Endothelial cell (in vitro differentiated cells): ENCODE measurements at places on chromosomes 5 and 9.
A peak's percentile ranks its signal among the peaks of the same experiment; 100 is the strongest.

GRCh38 chr5:87588316-87588715, 175.6 kb upstream of the CCNH start:
- no peak overlapping the region for H3K4me3 ChIP-seq
- H3K27ac ChIP-seq, result peak overlapping the region; percentile 77
- DNase-seq, result no peak

- no peak for DNase-seq
- peaks cover 7% of the 10 kb centered on the region for H3K27me3 ChIP-seq
- no peak overlapping the region for H3K27ac ChIP-seq
- H3K36me3 ChIP-seq, result peaks cover 4% of the 10 kb centered on the region
Measured at GRCh38 chr9:77843076-77843870, 188.3 kb downstream of the GNAQ start.

DNA sequence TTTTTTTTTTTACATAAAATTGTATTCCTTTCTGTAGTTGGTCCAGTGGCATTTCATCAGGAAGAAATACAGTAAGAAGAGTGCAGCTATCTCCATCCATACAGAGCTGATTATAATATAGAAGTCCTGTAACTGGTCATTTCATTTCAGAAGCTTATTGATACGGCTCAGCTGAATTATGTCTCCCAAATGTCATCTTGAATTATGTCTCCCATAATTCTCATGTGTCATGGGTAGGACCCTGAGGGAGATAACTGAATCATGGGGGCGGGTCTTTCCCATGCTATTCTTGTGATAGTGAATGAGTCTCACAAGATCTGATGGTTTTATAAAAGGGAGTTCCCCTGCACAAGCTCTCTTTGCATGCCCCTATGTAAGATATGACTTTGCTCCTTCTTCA, 492.9 kb downstream of the CHSY3 start:
- H3K27me3 ChIP-seq, result peaks cover 4% of the 10 kb centered on the region
- no peak overlapping the region for H3K27ac ChIP-seq

GRCh38 chr9:33306037-33306436, 15.7 kb downstream of the NFX1 start:
- DNase-seq, result no peak
- no peak overlapping the region for H3K4me3 ChIP-seq
- H3K36me3 ChIP-seq, result peaks cover 30% of the 10 kb centered on the region
- H3K27me3 ChIP-seq, result no peaks in the 10 kb centered on the region

- H3K27ac ChIP-seq, result no peak overlapping the region
- peaks cover 7% of the 10 kb centered on the region for H3K27me3 ChIP-seq
- H3K36me3 ChIP-seq, result no peaks in the 10 kb centered on the region
- H3K4me1 ChIP-seq, result peaks cover 40% of the 10 kb centered on the region
Measured at GRCh38 chr9:128554155-128554862, 1.9 kb downstream of the SPTAN1 start.

DNA sequence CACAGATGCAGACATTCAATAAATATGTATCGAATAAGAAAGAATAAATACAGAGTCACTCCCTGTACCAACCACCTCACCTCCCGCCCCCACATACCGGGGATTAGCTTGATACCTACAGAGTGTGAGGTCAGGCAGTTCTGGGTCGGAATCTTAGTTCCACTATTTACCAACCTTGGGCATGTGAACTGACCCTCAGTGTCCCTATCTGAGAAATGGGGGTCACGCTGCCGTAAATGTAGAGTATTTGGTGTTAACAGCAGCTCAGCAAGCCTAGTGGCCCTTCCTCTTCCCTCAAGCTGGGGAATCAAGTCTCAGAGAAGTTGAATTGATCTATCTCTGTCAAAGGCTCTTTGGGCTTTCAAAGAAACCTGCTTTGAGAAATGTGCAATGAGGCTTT, 25.4 kb downstream of the CCNJL start:
- H3K27me3 ChIP-seq, result peaks cover 7% of the 10 kb centered on the region
- no peak overlapping the region for H3K27ac ChIP-seq
- DNase-seq, result no peak
- no peak overlapping the region for H3K4me3 ChIP-seq

GRCh38 chr9:137146527-137146918, 7.6 kb downstream of the GRIN1 start:
- peaks cover 4% of the 10 kb centered on the region for H3K36me3 ChIP-seq
- DNase-seq, result no peak
- no peak overlapping the region for H3K27ac ChIP-seq
- H3K4me3 ChIP-seq, result no peak overlapping the region

GRCh38 chr5:23411200-23411599, 96.2 kb upstream of the PRDM9 start:
- DNase-seq, result no peak
- no peaks in the 10 kb centered on the region for H3K4me1 ChIP-seq
- no peak overlapping the region for H3K4me3 ChIP-seq
- H3K27ac ChIP-seq, result no peak overlapping the region

- H3K4me1 ChIP-seq, result peaks cover 2% of the 10 kb centered on the region
- peaks cover 17% of the 10 kb centered on the region for H3K27me3 ChIP-seq
- H3K36me3 ChIP-seq, result peaks cover 4% of the 10 kb centered on the region
- no peak overlapping the region for H3K27ac ChIP-seq
- no peak for DNase-seq
- H3K4me3 ChIP-seq, result no peak overlapping the region
Measured at GRCh38 chr9:93937193-93937592, 18.0 kb downstream of the BARX1 start.

DNA sequence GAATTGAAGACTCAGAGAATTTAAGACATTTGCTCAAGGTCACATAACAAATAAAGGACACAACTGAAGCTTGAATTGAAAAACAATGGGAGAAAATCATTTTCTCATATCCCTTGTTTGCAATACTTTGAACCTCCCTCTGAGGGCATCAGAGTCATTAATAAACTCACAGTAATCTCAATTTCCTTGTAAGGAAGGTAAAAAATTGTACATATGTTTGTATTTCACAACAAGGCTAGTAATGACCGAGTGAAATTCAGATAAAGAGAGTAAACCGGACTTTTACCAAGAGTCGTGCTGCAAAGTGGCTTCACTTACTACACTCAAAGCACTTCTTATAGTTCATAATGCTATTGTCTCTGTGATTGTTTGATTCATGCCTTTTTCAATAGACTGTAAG, 665.0 kb downstream of the NR2F1-AS1 start:
- no peak for DNase-seq
- no peaks in the 10 kb centered on the region for H3K27me3 ChIP-seq
- peaks cover 3% of the 10 kb centered on the region for H3K4me1 ChIP-seq
- H3K36me3 ChIP-seq, result no peaks in the 10 kb centered on the region

DNA sequence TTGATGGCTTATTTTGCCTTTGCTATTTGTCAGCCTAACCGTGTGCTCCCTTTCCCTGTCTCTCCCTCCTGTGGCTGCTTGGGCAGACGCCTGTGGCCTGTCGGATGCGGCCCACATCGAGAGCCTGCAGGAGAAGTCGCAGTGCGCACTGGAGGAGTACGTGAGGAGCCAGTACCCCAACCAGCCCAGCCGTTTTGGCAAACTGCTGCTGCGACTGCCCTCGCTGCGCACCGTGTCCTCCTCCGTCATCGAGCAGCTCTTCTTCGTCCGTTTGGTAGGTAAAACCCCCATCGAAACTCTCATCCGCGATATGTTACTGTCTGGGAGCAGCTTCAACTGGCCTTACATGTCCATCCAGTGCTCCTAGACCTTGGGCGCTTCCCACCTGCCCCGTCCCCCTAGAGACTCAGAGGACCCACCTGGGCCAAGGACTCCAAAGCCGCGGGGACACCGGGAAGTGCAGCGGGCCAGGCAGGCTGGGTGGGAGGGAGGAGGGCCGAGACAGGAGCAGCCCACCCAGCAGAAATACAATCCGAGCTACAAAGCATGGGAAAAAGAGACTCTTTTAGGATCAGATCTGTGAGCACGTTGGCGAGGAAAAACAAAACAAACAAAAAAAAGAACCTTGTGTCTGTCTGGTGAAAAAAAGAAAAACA, 10.6 kb downstream of the NR2F1 start:
- H3K36me3 ChIP-seq, result peaks cover 4% of the 10 kb centered on the region
- peaks cover 28% of the 10 kb centered on the region for H3K4me1 ChIP-seq
- no peak overlapping the region for H3K4me3 ChIP-seq
- H3K27me3 ChIP-seq, result peaks cover 43% of the 10 kb centered on the region
- no peak for DNase-seq

DNA sequence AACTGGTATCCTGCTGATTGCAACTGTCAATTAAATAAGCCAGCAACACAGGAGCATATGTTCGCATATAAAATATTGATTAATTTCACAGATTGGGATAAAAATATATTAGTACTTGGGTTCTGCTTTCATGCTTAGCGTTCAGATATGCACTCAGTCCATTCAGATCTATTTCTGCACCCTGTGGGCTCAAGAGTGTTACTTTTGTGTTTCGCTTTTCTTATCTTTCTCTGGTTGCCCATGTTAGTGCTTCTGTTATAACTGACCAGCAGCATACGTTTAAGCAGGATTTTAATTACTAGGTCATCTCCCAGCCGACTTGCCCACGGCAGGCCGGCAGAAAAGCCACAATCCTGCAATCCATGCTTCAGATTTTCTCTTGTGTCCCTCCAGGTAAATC, 289.1 kb downstream of the EBF1 start:
- H3K4me3 ChIP-seq, result no peak overlapping the region
- peaks cover 44% of the 10 kb centered on the region for H3K4me1 ChIP-seq
- H3K36me3 ChIP-seq, result no peaks in the 10 kb centered on the region

DNA sequence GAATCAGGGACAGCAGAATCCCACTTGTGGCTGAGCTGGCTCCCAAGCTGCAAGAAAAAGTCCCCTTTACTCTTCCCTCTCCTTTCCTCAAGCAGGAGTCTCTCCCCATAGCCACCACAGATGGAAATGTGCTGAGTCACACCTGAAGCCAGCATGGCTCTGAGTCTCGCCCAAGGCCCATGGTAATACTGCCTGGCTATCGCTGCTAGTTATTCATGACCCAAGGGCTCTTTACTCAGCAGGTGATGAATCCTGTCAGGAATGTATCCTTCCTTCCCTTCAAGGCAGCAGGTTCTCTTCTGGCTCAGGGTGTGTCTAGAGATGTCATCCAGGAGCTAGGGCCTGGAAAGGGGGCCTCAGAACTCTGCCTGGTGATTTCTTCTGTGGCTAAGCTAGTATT, 403.3 kb upstream of the PTPRD start:
- no peak for DNase-seq
- H3K27me3 ChIP-seq, result peaks cover 2% of the 10 kb centered on the region
- peaks cover 4% of the 10 kb centered on the region for H3K36me3 ChIP-seq
- no peak overlapping the region for H3K4me3 ChIP-seq
- H3K27ac ChIP-seq, result no peak overlapping the region

DNA sequence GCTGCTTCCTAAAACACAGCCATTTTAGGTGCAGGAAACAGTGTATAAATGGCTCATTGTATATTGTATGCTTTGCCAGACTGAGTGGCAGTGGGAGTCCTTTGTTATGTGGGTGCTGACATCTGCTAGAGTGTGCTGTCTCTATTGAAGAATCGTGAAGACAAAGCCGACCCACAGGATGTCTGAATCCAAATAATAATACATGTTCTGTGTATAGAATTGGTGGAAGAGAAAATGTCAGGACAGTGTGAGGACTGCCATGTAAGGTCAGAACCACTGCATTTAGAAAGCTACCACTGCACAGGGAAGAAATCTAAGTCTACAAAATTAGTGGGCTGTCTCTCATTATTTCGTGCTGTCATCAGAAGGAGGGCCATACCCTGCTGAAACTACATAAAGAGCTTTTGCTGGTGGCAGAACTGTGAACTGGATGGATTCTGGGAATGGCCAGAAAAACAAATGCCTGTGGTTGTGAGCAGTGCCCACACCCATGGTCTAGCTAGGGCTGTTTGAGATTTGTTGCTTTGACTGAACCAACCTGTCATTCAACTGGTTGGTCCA, 2.5 kb downstream of the IL7R start:
- H3K27ac ChIP-seq, result no peak overlapping the region
- H3K4me3 ChIP-seq, result no peak overlapping the region
- H3K4me1 ChIP-seq, result peaks cover 15% of the 10 kb centered on the region
- H3K27me3 ChIP-seq, result peaks cover 1% of the 10 kb centered on the region
- no peaks in the 10 kb centered on the region for H3K36me3 ChIP-seq

DNA sequence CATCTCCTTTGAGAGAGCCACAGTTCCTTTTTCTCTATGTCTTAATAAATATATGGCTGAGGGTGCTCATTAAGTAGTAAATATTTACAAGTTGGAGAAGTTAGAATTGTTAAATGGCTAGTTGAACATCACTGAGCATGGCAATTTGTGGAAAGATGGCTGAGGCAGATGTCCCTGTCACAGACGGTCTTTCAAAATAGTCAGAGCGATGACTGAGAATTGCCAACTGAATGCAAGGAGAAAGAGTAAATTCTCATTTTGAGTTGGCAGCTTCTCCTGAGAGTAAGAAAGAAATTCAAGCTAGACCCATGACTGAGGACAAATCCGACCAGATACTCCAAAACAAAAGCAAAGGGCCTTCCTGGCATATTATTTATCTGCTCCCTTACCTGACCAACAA, 617.9 kb downstream of the KCTD16 start:
- no peaks in the 10 kb centered on the region for H3K36me3 ChIP-seq
- no peak overlapping the region for H3K4me3 ChIP-seq
- no peaks in the 10 kb centered on the region for H3K27me3 ChIP-seq
- DNase-seq, result no peak
- no peaks in the 10 kb centered on the region for H3K4me1 ChIP-seq

- no peak overlapping the region for H3K27ac ChIP-seq
- H3K4me1 ChIP-seq, result no peaks in the 10 kb centered on the region
- H3K4me3 ChIP-seq, result no peak overlapping the region
- DNase-seq, result peak; percentile 1
- peaks cover 5% of the 10 kb centered on the region for H3K36me3 ChIP-seq
Measured at GRCh38 chr5:1729641-1730486, 69.8 kb downstream of the MRPL36 start.

DNA sequence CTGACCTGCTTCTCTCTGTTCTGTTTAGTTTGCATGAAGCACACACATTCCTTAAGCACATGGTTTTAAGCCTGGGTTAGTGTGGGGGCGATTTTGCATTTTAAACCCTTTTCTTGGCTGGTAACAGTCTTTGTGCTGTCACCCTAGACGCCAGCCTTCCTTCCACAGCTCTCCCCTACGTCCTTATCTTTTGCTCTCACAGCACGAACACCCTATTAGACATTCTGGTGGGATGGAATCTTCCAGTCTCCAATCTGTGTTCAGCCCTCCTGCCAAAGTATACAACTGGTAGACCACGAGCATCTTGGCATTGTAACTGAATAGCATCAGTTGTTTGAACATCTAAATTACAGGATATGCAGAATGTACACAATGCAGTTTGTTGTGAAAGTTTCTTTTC, 316.9 kb upstream of the IRX2 start:
- H3K27me3 ChIP-seq, result peaks cover 2% of the 10 kb centered on the region
- no peaks in the 10 kb centered on the region for H3K4me1 ChIP-seq
- peaks cover 5% of the 10 kb centered on the region for H3K36me3 ChIP-seq
- H3K27ac ChIP-seq, result no peak overlapping the region
- H3K4me3 ChIP-seq, result peak overlapping the region; percentile 2

DNA sequence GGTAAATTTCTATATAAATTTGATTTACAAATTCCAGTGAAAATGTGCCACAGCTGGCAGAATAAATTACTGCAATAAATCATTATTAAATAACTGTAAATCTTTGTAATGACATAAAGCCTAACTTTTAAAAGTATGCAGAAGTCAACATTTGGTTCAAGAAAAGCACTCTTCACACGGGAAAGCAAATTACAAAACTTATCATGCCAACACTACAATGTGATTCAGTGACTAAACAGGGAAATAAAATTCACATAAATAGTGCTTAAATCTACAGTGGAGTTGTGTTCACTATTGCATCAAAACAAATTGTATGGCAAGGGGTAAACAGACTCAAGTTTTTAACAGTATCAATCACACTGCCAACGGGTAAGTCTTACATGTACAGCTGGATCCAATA, 117.2 kb downstream of the BNC2 start:
- H3K4me3 ChIP-seq, result no peak overlapping the region
- H3K27ac ChIP-seq, result no peak overlapping the region
- H3K36me3 ChIP-seq, result no peaks in the 10 kb centered on the region
- H3K27me3 ChIP-seq, result no peaks in the 10 kb centered on the region
- H3K4me1 ChIP-seq, result no peaks in the 10 kb centered on the region
- DNase-seq, result no peak

GRCh38 chr5:52876456-52876855, 88.7 kb downstream of the ITGA1 start:
- no peak for DNase-seq
- H3K36me3 ChIP-seq, result no peaks in the 10 kb centered on the region
- no peak overlapping the region for H3K4me3 ChIP-seq
- peaks cover 32% of the 10 kb centered on the region for H3K4me1 ChIP-seq
